ENCODE measurements at places on chromosomes 2 and 18.

- no peak for DNase-seq
These were observed 38.0 kb downstream of the VSNL1 start for GRCh38 chr2:17578466-17578928.

DNA sequence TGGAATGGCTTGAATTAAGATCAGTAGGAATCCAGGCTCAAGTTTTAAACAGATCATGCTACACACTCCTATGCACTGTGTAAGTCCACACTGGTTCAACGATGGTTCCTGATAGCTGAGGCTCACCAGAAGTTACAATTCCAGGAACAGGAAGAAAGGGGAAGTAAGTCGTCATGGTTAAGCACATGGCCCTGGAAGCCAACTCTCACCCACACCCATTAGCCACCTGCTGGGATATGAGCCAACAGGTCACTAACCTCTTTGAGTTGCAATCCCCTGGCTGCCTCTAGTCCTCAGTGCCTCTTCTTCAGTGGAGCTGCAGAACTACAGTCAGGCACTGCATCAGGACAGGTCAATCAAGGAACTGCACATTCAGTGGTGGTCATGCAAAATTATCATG is 133.5 kb downstream of the TMEM182 start:
- no peak for DNase-seq

DNA sequence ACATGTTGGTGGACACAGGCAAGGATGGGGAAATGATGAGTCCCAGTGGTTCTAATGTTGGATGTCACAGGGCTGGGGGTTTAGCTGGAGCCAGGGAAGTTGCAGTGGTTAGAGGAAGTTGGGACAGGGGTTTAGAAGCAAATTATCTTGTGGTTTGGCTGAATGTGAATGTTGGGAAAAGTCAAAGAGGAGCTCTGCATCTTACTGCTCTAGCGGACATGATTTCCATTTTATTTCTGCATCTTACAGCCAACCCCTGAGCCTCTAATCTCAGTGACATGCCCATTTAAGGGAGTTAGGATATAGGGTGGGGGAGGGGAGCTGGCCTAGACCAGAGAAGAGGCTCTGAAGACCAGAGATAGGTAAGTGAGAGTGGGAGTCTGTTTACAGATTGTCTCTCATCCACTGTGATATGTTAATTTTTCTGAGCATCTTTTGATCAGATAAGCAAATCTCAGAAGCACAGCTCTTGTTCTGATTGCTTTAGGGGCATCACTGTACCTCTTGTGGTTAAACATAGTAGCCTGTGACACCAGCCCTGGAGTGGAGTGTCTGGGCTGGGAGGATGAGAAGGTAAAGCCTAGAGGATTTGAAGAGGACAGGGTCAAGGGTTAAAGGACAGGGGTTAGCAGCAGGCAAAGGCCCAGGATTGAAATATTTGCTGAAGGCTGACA is 43.6 kb downstream of the SETBP1 start:
- no peak for DNase-seq

DNA sequence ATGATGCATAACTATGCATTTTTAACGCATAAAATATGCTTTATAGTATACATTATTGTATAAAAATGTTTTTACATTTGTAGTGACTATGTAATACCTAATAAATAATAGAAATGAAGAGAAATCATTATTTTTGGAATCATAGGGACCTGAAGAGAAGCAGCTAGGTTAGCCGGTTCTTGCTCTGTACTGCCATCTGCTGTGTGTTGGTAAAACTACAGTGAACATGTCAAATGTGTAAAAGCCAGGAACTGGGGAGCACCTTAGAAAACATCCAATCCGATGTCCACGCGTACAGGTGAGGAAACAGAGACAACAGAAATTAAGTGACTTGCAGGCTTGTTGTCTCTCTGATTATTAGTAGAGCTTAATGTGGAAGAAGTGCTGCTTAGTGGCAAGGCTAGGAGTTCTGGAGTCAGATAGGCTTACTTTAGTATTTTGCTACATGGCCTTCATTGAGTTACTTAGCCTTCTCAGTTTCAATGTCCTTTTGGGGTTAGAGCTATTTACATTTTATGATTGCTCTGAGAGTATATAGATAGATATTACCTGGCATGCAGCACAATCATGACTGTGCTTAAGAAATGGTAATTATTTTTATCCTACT is 386.5 kb downstream of the DLGAP1 start:
- DNase-seq, result no peak

DNA sequence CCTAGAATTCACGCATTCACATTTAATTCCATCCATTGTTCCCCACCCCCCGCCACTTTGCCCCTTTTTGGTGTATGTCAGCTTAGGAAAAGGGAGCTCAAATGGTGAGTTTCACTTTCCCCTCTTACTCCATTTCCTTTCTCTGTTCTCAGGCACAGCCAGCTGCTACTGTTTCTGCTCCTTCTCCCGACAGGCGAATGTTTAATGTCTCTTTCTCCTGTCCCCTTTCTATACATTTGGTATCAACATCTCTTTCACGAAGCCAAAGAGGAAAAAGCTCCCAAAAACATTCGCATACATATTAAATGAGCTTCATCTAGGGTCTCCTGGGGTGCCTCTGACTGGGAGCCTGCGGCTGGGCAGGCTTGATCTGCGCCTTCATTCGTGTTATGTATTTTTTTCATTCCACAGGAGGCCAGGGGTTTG is 124.2 kb upstream of the SATB2 start:
- no peak for DNase-seq

DNA sequence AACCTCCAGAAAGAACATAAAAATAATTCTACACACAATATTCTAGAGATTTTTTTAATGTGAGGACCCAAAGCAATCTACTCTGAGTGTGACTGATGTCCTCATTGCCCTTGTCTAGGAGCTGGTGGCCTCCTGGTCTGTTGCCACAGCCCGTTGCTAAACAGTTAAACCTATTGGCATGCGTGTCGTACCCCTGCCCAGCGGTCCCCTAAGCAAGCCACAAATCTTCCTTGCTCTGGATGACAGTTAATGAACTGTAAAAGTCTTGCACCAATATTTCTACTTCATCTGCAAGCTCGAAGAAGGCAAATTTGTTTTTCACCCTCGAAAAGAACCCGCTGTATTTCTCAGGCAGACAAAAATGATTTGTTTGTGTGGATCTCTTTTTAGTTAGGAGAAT is 489.1 kb upstream of the MEX3C start:
- DNase-seq, result no peak

DNA sequence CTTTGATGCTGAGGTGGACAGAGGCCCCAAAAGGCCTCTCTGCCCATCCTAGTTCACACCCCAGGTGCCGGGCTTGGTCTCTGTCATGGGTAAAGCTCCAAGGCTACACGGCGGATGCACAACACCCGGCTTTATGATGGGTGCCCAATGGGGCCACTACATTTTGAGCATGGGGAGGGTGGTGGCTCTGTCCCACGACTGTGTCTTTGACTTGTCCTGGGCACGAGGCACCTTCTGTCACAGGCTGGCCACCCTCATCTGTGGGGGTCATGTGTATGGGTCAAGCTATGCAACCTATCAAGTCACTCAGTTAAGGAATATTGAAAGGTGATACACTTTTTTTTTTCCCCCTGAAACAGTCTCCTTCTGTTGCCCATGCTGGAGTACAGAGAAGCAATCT is 63.7 kb downstream of the EDAR start:
- DNase-seq, result no peak

GRCh38 chr18:67354692-67355091 is 161.8 kb downstream of the DSEL start:
- no peak for DNase-seq

DNA sequence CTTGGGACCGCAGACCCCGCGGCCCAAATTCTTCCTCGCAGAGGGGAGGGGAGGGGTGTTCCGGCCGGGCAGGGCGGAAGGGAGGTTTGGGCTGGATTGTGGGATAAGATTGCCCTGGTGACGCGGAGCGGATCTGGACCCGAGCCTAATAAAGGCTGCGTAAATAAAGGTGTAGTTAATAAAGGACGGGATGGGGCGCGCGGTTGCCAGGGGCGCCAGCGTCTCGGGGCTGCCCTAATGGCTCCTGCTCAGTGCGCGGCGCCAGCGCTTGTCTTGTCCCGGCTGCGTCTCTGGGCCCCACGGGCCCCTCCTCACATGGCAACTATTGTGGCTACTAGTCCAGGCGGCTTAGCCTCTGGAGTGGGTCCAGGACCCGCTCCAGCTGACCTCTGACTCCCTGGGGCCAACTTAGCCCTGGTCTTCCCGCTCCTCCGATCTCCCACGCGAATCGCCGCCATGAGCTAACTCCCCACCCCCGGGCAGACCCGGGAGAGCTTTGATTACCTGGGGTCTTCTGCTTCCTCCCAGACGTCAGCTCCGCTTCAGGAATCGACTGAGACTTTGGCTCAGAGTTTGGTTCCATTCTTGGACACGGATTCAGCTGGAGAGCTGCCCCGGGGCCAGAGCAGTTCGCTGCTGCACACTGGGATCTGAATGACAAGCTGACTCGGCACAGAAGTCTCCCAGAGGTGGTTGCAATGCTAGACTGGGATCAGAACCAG is 36.5 kb downstream of the SLC25A52 start:
- DNase-seq, result no peak

GRCh38 chr2:30986231-30986580 is 152.0 kb downstream of the GALNT14 start:
- DNase-seq, result no peak

DNA sequence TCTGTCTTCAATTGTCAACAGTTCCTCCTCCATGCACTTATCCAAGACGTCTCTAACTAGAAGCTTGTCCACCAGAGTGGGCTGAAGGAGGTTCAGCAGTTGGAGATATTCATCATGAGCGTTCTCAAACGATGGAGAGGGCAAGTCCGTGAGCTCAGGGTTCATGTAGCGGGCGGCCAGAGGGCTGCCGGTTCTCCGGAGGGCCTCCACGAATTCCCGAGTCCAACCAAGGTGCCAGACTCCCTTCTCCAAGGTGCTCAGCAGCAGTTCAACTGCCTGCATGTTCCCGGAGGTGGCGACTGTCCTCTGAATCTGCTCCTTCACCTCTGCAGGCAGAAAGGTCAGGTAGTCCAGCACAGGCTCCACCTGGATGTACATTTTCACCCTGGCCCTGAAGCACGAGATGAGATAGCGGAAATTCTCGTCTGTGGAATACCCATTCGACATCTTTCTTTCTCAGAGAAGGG is 590 bp downstream of the IFIH1 start:
- DNase-seq, result no peak

GRCh38 chr2:76427452-76427851 is 716.7 kb upstream of the GCFC2 start:
- DNase-seq, result no peak

- no peak for DNase-seq
These were observed 24.7 kb downstream of the AGAP1 start for GRCh38 chr2:235518322-235519090.

GRCh38 chr2:88517759-88518201 is 65.3 kb upstream of the FOXI3 start:
- DNase-seq, result no peak
